Upper lobe of left lung (tissue), 6 donors: ENCODE measurements at places on chromosomes 7 and 10. TPM values are rescaled to one million over a fixed set of nuclear protein-coding genes. Genes with fewer than 3 reads are reported as not detected.

DNA sequence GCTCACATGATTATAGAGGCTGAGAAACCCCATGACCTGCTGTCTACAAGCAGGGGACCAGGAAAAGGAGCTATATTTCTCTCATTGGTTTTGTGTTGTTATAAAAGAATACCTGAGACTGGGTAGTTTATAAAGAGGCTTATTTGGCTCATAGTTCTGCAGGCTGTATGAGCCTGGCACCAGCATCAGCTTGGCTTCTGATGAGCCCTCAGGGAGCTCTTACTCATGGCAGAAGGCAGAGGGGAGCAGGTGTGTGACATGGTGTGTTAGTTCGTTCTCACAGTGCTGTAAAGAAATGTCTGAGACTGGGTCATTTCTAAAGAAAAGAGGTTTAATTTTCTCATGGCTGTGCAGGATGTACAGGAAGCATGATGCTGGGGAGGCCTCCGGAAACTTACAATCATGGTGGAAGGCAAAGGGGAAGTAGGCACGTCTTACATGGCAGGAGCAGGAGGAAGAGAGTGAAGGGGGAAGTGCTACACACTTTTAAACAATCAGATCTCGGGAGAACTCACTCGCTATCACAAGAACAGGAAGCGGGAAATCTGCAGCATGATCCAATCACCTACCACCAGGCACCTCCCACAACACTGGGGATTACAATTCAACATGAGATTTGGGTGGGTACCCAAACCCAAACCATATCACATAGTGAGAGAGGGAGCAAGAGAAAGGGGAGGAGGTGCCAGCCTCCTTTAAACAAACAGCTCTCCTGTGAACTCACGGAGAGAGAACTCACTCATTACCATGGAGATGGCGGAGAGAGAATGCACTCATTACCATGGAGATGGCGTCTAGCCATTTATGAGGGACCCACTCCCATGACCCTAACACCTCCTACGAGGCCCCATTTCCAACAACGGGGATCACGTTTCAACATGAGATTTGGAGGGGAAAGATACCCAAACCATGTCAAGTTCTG lies 133.4 kb downstream of the JCAD start:
- no peak for DNase-seq

DNA sequence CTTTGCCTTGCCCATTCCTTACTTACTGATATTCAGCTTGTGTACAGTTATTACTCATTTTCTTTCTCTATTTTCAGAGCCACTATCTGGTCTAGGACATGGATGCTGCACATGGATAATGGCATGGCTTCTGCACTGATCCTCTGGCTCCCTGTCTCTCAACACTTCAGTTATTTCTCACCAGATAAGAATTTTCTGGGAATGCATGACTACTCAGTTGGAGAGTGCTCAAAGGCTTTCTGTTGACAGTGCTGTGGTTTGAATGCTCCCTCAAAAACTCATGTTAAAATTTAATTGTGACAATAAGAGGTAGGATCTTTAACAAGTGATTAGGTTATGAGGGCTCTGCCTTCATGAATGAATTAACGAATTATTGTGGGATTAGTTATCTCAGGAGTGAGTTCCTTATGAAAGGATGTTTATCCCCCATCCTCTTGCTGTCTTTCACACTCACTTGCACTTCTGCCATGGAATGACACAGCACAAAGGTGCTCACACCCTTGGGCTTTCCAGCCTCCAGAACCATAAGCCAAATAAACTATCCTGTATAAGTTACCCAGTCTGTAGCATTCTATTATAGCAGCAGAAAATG lies 16.1 kb upstream of the PIK3CG start:
- no peak for DNase-seq

- no peak for DNase-seq
These were observed 98.2 kb downstream of the PRTFDC1 start for GRCh38 chr10:24854256-24854655.

- no peak for DNase-seq
These were observed 39.1 kb downstream of the ADARB2 start for GRCh38 chr10:1698185-1698584.

DNA sequence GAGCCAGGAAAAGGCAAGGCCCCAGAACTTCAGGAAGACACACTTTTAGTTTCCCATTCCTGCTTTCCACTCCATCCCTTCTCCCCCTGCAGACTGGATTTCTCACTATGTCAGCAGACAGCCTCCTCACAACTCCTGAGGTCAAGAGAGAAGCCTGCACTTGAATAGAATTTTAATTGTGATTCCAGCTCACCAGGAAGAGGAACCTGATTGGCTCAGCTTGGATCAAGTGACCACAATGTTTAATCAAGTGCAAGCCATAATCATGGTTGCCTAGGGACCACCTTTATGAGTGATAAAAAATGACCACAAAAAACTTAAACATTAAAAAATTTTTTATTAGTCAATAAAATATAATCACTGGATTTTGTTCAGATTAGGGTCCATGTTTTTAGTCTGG lies 244.7 kb upstream of the RHOBTB1 start:
- no peak for DNase-seq

DNA sequence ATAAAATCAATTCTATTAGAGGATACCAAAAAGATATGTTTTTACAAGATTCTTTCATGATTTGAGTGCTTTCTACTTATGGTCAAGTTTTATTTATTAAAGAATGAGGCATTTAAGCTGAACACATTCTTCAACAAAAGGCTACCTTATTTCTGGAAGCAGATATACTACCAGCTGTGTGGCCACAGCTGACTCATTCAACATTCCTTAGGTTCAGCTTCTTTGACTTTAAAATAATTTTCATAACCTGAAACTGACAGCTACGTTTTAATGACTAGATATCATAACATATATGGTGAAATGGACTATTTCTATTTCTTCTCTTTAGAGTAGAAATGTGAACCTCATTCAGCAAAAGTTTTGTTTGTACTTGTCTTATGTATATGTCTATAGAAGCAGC lies 414.2 kb upstream of the SEMA3C start:
- DNase-seq = no peak

DNA sequence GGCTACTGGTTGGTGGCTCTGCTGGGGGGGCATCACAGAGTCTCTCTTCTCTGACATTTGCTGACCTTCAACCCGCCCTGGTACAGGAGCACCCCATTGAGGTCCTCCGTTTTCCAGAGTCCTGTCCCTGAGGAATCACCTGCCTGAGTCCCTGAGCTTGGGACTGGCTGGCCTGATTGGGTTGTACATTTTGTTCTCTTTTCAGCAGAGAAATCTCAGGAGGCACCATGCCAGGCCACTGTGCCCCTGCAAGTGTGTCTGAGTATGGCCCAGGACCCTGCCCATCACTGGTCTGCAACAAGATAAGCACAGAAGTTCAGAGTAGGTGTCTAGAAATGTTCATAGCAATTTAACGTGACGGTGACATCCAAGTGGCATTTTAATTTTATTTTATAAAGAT lies 131.2 kb downstream of the CUX1 start:
- no peak for DNase-seq

- no peak for DNase-seq
These were observed 93.6 kb downstream of the SNX10 start for GRCh38 chr7:26385240-26385639.

The AEBP1 gene
- 92.2 TPM for total RNA-seq

- no peak for DNase-seq
These were observed 108.5 kb downstream of the ST7 start for GRCh38 chr7:117061751-117062150.

DNA sequence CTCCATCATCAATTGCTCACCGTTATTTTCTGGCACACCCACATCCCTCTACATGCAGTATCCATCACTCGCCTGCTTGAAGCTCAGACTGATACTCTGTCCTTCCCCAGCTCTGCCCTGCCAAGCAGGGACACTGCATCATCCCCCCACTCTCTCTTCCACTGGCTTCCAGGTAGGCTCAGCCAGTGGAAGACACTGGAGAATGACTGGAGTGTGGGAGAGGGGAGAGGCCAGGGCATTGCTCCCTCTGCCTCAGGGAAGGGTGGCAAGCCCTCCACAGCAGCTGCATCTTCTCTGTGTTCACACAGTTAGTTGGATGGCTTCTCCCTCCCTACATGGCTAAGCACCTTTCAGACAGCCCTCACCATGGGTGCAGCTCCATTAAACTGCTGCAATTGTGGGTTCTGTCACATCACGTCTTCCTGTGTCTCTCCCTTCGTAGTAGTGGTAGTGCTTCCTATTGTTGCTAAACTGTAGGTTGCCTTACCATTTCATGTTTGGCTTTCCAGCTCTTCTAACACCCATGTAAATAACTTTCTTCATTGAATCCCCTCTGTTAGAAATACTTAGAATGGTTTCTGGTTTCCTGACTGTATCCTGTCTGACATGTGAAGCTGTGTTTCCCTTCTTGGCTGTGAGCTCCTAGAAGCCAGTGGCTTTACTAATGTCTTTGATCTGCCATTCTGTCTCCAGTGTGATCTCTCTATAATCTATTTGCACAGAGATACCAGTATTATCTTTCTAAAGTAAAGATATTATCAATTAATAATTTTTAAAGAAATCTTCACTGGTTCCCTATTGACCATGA lies 483.7 kb upstream of the LRRN3 start:
- DNase-seq = no peak

DNA sequence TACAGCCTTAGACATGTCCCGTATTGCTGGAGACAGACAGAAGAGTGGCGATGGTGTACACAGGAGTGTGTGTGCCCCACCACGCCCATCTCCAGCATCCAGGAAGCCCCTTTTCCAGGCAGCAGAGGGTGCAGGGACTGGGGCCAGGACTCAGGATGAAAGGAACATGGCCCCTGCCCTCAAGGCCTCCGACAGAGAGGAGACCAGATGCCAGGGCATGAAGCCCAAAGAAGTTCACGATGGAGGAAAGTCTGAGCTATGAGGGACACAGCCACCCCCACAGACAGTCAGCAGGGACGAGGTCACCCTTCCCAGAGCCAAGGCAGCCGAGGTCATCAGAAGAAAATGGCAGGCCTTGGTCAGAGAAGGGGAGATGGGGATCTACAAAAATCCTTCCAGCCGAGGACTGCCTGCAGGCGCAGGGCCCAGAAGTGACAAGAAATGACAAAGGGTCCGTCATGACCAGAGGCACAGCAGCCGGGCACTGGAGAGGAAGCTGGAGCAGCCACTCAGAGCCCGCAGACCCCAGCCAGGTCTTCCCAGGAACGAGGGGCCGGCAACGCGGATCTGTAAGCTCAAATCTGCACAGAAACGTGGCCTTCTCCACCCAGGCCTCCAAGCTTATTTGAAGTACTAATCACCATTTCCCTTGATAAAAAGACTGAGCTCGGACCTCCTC lies 78.7 kb upstream of the PPP2R2D start:
- DNase-seq = peak; percentile 12

DNA sequence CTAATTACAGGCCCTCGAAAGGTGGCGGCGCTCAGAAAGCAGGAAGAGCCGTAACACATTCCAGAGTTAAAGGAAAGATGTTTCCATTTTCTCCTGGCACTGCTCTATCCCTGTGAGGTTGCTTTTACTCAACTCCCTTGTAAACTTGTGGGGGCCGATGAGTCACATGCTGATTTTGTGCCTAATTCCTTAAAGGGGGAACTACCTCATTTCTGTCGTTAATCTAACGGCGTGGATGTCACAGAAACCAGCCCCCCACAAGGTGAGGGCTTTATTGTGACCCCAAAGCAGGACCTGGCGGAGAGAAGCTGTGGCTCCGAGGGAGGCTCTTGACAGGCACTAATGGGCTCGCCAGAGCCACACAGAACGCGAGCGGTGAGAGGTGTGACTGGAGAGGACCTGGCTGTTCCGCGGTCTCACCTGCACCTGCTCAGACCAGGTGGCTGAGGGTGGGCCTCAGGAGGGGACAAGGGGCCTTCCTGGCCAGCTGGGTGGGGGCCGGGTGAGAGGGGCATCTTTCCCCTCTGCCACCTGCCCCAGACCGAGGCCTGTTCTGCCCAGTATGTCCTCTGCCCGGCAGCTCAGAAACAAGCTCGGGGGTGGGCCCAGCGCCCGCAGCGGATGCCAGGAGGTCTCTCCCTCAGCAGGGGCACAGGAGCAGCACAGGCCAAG lies 50.9 kb downstream of the CALML3 start:
- peak; percentile 82 for DNase-seq

The CPN1 gene
- not detected for total RNA-seq

- DNase-seq = no peak
These were observed 26.3 kb upstream of the ADGRA1 start for GRCh38 chr10:133061296-133062038.

GRCh38 chr7:80324032-80324431 lies 187.8 kb downstream of the GNAT3 start:
- no peak for DNase-seq

DNA sequence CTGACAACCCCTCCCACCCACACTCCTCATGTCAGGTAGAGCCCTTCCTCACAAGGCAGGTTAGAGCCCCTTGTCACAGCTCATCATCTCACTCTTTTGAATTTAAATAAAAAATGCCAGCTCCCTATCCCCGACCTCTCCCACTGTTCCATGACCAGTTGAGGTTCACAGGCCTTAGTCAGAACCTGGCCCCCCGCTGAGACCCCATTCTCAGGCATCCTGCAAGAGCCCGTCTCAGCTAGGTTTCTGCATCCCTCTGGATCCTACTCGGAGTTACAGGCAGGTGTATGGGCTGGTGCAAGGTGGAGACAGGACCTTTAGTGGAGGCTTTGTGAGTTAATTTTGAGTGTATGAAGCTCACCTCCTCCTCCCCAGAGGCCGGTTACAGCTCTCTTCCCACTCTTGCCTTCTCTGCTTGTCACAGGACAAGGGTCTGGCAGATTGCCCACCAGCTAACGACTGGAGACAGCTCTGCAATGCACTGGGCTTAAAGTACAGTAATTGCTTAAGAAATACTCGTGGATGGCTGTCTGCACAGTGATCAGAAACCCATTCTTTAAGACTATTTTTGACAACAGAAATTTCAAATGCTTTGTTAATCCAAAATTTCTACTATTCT lies 394.9 kb upstream of the DPP6 start:
- DNase-seq = no peak

DNA sequence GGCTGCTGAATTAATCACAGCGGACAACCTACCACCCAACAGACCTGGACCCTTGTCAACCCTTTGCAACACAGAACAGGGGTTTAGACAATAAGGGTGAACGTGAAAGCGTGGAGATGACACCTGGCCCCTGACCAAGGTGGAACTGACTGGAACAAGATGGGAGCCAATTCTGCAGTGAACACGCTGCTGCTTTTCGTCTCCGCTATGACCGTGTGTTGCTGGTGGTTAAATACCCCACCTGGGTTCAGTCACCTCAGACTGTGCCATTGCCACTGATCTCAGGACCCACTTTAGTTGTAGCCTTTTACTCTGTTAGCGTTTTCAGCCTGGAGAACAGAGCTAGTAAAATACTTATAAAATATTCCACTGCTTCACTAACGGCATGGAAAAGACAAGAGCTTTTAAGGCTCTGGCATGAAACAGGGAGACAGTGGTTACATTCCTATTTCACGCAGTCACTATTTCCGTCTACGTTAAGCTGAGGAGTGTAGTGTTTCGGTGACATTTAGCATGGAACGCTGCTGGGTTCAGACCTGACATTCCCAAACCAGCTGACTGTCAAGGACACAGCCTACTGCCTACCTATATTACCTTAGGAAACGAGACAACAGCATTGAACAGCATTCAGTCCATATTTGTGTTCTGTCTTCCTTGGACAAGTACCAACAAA lies 119.5 kb upstream of the PRSS1 start:
- DNase-seq = no peak

The CALHM3 gene
- total RNA-seq = not detected
